ENCODE measurements at places on chromosomes 3 and 15.

GRCh38 chr15:52233405-52233804 lies 42.2 kb upstream of the GNB5 start:
- no peak for DNase-seq

DNA sequence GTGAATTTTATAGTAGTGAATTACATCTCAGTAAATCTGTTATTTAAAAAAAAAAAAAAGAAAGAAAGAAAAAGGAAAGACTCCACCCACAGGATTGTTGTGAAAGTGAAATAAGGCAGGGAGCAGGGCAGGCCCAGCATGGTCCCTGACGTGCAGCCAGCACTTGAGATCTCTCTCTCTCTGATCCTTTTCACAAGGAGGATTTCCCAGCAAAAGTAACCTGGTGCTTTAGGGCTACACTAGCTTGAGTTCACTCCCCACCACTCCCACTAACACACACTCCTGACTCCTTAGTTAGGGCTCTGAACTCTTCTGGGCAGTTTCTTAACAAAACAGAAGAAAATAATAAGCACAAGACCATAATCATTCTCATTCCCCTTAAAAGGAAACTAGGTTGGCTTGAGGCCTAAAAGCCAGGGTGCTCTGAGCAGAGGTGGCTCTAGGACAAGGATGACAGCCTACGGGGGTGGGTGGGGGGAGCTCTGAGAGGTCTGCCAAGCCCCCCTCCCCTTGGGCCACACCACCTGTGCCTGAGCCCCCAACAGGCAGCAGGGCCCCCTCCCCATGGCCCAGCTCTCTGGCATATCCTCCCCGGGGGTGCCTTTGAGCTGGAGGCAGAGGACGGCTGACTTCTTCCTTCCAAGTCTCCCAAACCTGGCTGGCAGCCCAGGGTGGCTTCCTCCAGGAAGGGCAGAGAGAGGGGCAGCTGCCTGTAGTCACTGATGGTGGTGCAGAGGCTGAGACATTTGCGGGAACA lies 856 bp downstream of the TMEM40 start:
- DNase-seq: no peak

- no peak for DNase-seq
These were observed 119.6 kb upstream of the C15orf61 start for GRCh38 chr15:67401336-67401735.

- DNase-seq: no peak
These were observed 118.3 kb upstream of the MRPS22 start for GRCh38 chr3:139225548-139225947.

DNA sequence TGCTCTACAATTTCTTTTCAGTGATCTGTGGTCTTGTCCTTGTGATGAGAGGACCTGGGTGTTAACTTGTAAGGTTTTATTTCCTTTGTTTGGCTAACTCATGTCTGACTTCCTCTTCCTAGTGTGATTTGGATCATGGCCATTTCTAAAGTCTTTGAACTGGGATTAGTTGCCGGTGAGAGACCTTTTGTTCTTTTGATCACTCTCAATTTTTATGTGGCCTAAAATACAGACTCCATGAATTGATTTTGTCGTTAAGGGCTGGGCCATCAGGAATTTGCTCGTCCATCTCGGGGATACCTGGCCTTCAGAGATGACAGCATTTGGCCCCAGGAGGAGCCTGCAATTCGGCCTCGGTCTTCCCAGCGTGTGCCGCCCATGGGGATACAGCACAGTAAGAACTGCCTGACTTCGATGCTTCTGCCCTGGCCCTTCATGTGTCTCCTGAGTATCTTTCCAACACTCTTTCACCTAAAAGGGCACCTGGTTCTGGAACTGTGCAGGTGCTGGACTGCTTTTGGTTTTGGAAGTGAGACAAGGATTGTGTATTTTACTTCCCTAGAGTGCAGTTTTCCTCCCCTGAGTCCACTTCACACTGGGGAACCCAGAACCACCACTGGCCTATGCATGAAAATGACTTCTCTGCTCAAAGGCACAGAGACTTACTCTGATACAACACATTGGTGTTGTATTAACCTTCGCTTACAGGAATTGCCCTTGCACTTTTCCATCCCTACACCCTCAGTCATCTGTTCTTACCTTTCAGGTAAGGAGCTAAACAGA lies 13.1 kb upstream of the LRRC2 start:
- no peak for DNase-seq

Measured in omental fat pad (tissue), 4 donors.